Lower lobe of right lung (tissue), 2 donors: ENCODE measurements at places on chromosomes 6 and 20.

DNA sequence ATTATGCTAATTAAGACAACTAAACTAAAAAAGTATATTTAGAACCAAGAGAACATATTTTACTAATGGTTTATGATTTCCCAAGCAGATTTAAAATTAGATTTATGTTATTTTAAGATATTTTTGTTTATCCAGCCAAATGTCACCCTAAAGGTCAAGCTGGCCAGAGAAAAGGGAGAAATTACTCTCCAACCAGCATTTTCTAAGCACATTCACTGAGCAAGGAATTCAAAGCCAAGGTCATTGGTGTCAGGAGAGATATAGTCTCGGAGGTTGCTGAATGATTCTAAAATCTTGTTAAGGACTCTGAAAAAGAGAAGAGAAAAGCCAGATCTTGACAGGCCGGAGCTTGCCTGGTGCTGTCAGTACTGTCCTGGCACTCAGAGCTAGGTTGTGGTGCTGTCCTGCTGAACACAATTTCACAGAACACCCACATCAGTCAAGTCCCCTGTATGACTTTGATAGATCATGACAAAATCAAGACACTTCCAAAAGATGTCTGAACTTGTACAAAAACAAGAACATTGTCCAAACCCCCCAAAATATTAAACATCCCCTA is 222.3 kb upstream of the SMLR1 start:
- H3K4me1 ChIP-seq: no peaks in the 10 kb centered on the region
- no peak overlapping the region for H3K4me3 ChIP-seq
- H3K36me3 ChIP-seq: no peaks in the 10 kb centered on the region
- no peak overlapping the region for H3K27ac ChIP-seq

GRCh38 chr6:167696296-167696695 is 130.4 kb upstream of the AFDN start:
- no peaks in the 10 kb centered on the region for H3K36me3 ChIP-seq
- H3K4me3 ChIP-seq: no peak overlapping the region
- H3K4me1 ChIP-seq: peaks cover 22% of the 10 kb centered on the region
- DNase-seq: no peak
- no peaks in the 10 kb centered on the region for H3K27me3 ChIP-seq

DNA sequence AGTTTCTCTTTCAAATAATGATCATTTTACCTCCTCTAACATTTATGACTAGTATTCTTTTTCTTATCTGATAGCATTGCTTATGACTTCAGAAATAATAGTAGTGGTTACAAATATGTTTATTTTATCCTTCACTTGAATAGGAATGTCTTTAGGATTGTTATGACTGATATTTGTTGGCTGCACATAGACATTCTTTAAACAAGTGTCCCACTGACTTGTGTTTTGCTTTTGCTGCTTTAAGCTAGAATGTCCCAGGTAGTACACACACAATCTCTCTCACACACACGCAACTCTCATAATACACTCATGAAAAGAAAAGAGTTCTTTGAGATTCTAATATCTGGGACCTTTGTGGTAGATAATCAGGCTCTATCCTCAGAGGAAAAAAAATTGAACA is 21.6 kb downstream of the KIAA1586 start:
- no peak overlapping the region for H3K27ac ChIP-seq
- no peaks in the 10 kb centered on the region for H3K27me3 ChIP-seq
- no peak overlapping the region for H3K4me3 ChIP-seq
- H3K4me1 ChIP-seq: no peaks in the 10 kb centered on the region
- H3K36me3 ChIP-seq: peaks cover 18% of the 10 kb centered on the region

DNA sequence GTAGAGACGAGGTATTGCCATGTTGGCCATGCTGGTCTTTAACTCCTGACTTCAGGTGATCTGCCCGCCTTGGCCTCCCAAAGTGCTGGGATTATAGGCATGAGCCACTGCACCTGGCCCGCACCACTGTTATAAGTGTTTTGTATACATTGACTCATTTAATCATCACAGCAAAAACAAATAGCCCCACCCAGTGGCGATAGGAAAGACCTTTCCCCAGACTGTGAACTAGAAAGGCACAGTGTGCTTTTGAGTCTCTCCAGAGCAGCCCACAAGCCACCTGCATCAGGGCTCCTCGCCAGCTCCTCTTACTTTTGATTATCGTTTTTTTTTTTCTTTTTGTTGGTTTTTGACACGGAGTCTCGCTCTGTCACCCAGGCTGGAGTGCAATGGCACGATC is 27.9 kb upstream of the ZFP64 start:
- DNase-seq: no peak
- no peak overlapping the region for H3K4me3 ChIP-seq
- H3K4me1 ChIP-seq: no peaks in the 10 kb centered on the region

DNA sequence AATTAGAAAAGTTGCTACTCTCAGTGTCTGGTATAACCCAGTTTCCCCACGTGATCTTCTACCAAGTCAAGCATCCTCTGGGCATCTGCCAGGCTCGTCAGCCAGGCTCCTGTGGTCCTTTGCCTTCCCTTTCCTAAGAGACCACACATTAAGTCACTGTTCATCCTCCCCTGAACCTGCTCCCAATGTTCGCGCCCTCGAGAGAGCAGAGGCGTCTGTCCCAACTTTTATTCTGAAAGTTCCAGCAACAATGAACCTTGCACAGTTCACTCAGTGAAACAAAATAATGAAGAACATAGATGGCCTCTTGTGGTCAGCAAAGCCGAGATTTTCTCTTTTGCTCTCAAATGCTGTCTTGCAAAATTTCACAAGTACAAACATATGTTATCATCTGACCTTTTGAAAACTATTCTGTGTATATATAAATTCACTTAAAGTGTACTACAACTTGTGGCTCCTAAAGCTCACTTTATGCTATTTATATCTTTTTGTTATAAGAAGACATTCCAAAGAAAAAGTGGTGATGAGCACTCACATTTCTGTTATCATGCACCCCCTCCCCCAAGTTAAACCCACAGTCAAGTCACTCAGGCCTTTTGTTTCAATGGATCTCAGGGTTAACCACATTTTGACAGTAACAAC is 39.2 kb upstream of the NHSL1 start:
- H3K4me3 ChIP-seq: no peak overlapping the region
- DNase-seq: no peak
- no peaks in the 10 kb centered on the region for H3K27me3 ChIP-seq
- no peak overlapping the region for H3K27ac ChIP-seq

DNA sequence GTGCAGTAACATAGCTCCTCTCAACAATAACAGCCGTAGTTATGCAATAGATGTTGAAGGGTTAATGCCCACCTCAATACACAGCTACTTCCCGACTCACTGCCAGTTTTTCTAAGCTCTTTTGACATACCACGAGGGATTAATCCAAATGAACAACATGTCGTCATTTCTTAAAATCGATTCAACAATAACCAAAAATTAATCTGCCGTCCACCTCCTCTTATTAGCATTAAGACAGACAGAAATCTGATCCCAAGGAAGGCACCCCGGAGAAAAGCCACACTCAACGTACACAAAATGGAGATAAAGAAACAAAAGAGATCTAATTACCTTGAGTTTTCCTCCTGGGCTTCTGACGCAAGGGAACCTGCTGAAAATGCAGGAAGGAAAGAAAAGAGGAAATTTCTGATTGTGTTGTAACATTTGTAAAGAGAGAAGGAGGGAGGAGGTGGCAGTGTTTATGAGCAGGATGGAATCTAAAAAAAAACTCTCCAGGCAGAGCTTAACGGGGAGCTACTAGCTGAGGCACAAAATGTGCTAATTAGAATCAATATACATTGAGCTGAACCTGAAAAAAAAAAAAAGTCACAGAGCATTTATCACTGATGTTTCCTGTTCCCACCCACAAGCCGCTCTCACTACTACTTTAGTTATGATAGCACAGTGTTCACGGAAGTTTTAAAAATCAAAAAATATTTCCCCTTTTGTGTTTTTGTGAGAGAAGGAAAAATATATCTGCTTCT is 109.3 kb downstream of the IPCEF1 start:
- peaks cover 11% of the 10 kb centered on the region for H3K4me1 ChIP-seq
- peak overlapping the region; percentile 44 for H3K4me3 ChIP-seq
- H3K36me3 ChIP-seq: no peaks in the 10 kb centered on the region
- peak overlapping the region; percentile 34 for H3K27ac ChIP-seq
- no peak for DNase-seq

DNA sequence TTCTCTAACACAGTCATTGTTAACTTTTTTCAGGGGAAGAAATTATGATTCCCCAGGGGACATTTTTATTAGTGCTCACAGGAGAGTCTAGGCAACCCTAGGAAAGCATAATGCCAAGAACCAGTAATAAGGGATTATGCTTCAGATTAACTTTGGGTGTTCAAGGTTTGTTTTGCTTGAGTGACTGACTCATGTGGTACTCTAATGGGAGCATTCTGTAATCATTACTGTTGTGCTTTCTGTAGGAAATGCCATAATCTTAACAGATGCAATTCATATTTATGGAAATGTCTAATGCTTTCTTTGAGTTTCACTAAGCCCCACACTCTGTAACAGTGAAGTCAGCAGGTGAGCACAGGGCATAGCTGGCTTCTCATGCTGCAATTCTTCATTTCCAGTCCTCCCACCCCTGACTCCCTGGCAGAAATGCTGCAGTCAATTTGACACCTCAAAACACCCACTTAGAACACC is 263.4 kb upstream of the MAN1A1 start:
- H3K27me3 ChIP-seq: no peaks in the 10 kb centered on the region
- H3K4me3 ChIP-seq: no peak overlapping the region
- H3K27ac ChIP-seq: no peak overlapping the region
- DNase-seq: no peak
- no peaks in the 10 kb centered on the region for H3K4me1 ChIP-seq

GRCh38 chr6:13384506-13384905 is 56.2 kb upstream of the TBC1D7 start:
- H3K36me3 ChIP-seq: no peaks in the 10 kb centered on the region
- H3K4me3 ChIP-seq: no peak overlapping the region
- no peak for DNase-seq
- no peak overlapping the region for H3K27ac ChIP-seq
- peaks cover 26% of the 10 kb centered on the region for H3K4me1 ChIP-seq
